ENCODE measurements at places on chromosomes 6 and 20.

GRCh38 chr20:31560094-31560745 lies 44.9 kb upstream of the ID1 start:
- peak; percentile 83 for DNase-seq

GRCh38 chr20:22966787-22967464 lies 68.2 kb upstream of the SSTR4 start:
- no peak for DNase-seq

GRCh38 chr20:58073945-58074856 lies 154.3 kb downstream of the ANKRD60 start:
- DNase-seq, result peak; percentile 66

DNA sequence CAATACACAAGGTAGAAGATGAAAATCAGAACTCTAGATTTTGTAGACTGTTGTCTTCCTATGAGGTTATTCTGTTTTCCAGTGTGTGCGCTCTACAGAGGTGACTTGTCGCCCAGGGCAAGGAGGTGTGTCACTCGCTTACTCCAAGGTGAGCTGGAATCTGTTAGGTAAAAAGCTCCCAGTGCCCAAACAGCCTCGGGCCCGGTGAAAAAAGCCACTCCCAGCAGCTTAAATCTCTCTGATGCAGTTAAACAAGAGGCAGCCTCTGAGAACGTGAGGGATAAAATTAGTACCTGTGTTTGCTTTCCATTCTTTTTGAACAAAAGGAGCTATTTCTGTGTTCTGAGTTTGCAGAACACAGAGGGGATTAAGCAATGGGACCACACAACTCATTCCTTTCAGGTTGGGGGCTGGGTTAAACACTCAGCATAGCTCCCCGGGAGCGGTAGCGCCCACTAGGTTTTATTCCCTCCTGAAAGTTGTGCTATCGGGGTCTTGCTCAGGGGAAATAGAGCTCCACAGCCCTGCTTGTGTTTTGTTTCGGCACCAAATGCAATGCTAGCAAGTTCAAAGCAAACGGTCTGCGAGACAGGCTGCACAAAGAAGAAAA lies 181.2 kb downstream of the FOXA2 start:
- no peak for DNase-seq

GRCh38 chr6:44217332-44218143 lies 812 bp downstream of the MYMX start:
- no peak for DNase-seq

GRCh38 chr20:59746155-59746554 lies 141.8 kb downstream of the PHACTR3 start:
- DNase-seq, result no peak

DNA sequence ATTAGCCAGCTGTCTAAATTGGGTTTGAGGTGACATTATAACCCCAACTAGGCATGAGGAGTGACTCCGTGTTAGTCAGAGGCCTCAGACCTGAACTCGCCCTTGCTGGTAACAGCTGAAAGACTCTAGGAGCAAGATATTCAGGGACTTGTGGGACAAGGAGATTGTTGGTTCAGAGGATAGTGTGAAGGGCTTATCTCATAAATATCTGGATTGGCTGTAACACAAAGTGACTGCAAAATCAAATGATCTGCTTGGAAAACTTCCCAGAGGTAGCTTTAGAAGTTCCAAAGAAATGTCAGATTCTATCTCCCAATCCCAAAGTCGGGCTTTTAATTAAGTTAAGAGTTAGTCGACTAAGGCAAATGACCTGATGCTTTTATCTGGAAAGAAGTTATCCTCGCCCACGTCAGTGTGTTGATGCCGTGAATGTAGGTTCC lies 72.4 kb downstream of the TULP4 start:
- DNase-seq, result no peak

DNA sequence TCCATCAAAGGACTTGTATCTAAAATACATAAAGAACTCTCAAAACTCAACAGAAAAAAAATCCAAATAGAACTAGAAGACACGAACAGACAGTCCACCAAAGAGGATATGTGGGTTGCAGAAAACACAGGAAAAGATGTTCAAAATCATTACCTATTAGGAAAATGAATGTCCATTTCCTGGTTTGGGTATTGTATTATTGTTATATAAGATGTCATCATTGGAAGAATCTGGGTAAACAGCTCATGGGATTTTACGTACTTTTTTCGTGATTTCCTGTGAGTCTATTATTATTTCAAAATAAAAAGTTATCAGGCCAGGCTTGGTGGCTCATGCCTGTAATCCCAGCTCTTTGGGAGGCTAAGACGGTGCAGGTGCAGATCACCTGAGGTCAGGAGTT lies 9.2 kb upstream of the PI16 start:
- no peak for DNase-seq

DNA sequence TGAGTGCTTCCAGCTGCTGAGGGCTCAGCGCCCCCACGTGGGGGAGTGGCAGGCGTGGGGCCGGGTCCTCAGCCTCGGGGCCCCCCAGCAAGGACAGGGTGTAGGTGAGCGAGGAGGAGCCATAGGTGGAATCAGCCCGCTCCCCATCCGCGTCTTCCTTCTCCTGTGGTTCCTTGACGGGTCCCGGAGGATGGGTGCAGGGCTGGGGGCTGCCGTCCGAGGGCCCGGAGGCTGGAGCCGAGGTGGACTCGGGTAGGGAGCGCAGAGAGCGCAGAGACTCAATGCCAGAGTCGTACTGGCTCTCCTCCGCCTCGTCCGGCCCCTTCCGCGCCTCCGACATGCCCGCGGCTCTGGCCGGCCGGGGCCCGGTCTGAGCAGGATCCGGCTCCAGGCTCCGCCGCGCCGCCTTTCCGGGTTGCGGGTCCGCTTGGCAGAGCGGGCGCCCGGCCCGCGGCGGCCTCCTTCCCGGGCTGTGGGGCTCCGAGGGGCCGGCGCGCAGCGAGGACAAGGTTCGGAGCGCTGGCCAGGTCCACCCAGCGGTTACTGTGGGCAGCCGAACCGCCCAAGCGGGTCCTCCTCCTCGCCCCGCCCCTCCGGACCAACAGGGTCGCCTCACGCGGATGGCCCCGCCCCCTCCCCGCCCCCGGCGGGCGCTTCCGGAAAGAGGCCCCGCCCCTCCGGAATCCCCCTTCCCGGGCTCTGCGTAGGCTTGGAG lies at the start of gene NFKBIE:
NFKBIE (minus strand) TSS at position 545 of the 715 bp plus-strand sequence; CDS start at position 340, 205 bp downstream.
- peak; percentile 89 for DNase-seq

DNA sequence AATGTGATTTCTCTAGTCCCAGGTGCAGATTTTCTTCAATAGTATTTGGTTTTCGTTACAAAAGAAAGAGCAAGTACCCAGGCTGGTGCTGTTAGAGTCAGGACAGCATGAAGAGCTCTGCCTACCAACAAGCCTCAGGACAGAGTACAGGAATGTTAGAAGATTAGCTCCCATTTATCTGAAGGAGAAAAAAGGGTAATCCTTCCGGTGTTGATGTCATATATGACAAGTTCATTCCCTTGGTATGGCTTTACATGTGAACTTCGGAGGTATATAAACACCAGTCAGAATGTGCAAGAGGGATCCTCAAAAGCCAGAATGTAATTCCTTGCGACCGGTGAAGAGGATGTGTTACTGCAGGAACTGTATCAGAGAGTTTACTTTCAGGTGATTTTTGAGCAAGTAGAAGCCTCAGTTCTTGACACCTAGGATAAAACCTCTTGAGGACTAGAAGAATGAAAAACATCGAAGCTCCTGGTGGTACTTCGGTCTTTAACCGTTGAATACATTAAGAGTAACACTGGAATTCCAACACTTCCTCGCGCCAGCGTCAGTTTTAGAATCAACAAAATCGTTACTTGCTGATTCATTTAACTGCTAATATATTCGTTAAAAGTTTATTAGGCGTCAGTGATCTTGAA lies 194.2 kb upstream of the ZNF184 start:
- DNase-seq, result no peak

DNA sequence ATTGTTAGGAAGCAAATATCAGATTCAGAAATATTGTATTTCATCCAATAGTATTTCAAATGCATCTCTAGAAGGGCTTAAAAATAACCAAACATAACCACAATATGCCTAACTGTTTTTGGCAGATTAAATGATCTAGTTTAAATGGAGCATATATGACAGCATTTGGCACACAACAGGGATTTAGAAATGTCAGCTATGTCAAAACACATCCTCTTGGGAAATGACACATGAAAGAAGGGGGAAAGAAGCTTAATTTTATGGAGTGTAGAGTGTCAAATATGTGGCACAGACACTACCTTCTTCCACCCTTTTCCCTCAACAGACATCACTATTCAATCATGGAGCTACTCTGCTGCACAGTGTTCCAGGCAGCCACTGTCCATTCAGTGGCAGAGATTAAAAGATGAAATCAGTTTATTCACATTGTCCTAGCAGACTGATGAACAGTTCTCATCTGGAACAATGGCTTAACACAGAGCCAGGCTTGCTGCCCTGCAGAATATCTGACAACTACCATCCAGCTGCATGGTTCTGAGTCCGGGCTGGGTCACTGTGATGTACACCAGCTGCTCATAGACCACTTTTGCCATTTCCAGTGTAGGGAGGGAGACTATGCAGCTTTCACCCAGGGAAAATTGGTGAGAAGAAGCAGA lies 349.8 kb downstream of the DHX35 start:
- peak; percentile 4 for DNase-seq

- DNase-seq, result peak; percentile 60
Measured at GRCh38 chr20:2206957-2207769, 88.6 kb upstream of the TGM3 start.

GRCh38 chr6:148800536-148800935 lies 53.7 kb downstream of the UST start:
- DNase-seq, result peak; percentile 58

DNA sequence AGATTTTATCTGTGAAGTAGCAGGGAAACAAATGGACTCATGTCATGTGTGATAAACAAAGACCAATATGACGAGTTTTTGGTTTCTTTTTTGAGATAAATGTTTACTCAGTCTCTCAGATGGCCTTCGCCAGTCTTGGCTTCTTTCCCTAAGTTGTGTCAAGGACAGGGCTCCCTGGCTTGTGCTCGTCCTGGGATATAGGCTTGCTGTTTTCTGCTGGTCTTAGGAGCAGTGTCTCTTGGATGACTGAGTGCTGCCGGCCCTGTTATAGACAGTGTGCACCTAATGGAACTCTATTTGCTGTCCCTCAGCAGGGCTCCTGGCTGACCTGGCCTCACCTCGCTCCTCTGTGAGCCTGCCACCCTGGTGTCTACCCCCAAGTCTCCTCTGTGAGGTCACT lies 324.1 kb upstream of the SYNCRIP start:
- no peak for DNase-seq

DNA sequence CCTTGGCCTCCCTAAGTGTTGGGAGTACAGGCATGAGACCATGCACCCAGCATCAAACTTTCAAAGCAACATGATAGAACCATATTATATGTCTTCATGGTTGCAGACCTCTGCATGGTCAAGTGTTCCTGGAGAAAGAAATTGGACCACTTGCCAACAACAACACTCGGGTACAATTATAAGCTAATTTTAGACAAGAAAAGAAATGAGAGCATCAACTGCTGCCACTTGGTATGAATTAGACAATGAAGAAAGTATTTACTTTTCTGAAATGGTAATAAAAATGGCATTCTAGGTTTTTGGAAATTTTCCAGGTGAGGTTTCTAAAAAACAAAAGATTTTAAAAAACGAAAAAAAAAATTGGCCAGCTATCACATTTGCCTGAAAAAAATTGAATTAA lies 7.7 kb upstream of the PM20D2 start:
- DNase-seq, result no peak

- peak; percentile 70 for DNase-seq
Measured at GRCh38 chr6:101226677-101227135, 166.8 kb upstream of the GRIK2 start.

GRCh38 chr6:125951323-125951722 lies 5.2 kb upstream of the HINT3 start:
- no peak for DNase-seq

DNA sequence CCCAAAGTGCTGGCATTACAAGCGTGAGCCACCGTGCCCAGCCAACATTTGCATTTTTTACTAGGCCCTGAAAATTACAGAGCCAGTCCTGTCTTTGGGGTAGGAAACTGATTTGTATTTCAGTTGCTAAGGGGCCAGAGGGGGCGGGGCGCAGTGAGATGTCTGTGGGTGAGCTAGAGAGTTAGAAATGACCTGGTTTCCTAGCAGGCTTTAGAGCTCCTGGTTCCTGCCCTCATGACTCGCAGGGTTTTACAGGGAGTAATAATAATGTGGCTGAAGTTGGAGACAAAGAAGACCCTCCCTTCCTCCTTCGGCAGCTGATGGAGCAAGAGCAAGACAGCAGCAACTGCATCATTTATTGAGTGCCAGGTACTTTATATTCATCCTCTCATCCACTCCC lies 131.5 kb downstream of the TFAP2C start:
- no peak for DNase-seq

DNA sequence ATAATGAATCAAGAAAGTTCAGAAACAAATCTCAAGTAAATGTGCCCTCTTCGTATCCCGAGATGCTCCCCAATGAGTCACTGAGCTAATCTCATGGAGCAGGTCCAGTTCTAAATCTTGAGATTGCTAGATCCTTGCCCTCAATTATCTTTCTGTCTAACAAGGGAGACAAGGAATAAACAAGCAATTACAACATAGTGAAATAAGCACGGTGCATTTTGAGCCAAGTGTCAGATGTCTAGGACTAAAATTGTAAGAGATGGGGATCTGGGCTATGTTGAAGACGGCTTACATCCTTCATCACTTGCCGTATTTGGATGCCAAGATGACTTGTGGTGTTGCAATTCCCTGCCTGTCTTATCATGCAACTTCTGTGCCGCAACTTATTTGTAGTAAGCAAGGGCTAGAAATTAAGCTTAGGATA lies 56.5 kb upstream of the ADGRF1 start:
- DNase-seq, result no peak

DNA sequence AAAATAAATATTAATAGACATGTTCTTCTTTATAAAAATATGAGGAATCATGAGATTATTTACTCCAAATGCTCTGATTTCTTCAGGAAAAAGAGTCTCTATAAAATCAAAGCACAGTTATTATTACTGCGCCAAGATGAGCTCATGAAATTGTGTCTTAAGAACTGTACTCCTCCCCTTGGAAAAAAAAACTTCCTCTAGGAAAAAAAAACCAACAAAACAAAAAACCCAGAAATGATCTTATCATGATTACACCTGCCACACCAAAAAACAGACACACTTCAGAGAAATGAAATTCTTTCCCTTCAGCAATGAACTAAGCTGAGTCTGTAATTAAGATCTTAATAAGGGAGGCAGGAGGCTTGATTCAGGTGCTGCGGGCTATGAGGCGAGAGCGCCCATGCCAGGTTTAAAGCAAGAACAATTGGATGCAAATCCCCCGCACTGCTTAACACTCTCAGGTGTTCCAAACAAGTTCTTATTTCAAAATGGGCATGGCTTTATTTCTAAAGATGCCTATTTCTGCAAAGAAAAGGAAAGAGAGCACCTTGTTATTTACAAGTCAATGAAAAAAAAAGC lies 9.1 kb downstream of the NEDD9 start:
- no peak for DNase-seq

GRCh38 chr6:130148181-130148580 lies 74.6 kb downstream of the SAMD3 start:
- no peak for DNase-seq

GRCh38 chr20:17710379-17711266 lies 10.9 kb downstream of the BANF2 start:
- peak; percentile 10 for DNase-seq

DNA sequence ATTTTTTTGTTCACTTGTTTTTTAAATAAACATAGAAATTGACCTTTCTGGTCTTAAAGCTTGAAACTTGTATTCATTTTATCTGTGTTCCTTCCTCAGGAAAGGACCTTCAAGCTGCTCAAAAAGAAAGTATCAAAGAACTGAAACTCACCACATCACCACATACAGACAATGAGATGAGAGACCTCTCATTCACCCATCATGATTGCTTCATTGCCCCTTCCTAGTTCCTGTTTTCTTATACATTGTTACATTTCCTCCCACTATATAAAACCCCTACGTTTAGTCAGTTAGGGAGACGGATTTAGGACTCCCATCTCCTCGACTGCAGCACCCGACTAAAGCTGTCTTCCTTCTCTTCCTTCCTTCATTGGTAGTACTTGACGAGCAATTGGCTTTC lies 180.5 kb upstream of the OPRM1 start:
- DNase-seq, result no peak
